Stimulated activated CD8-positive, alpha-beta memory T cell treated with anti-CD3 and anti-CD28 coated beads, Interleukin-7, amount 100 ng/mL, for 4 hours (primary cell): ENCODE measurements at places on chromosomes 5 and 9.

DNA sequence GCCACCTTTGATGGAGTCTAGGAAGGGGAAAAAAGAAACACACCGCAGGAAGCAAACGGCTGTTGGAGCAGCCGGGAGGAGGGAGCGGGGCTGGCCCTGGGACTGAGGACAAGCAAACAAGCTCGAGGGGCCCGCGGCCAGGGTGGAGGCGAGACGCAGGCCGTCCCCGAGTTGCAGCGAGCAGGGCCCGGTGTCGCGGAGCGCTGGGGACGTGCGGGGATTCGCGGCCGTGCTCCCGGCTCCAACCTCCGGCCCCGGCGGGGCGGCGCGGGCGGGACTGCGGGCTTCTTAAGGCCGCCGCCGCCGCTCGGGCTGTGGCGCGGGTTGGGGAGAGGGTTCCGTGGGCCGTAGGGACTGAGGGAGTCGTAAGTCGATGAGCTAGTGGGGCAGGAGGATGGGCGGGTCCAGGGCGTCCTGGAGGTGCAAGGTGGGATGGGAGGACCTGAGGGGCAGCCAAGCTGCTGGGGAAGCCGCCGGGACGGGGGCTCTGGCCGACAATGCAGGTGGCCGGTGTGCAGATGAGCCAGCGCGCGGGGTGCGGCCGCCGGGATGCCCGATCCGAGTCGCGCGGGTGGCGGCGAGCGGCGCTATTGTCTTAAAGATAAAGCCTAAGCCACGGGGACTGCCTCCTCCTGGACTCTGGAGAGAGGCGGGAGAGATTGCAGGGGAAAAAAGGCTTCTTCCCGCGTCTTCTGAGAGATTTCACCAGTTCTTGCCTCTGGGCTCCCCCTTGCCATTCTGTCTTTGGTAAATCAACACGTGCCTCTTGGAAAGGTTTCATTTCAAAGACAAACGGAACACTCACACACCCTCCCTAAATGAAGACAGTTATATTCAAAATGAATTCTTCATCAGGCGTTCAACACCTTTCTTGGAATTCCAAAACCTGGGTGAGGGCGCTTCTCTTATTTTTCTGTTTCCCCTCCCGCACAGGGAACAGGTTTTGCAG, 1.6 kb upstream of the HAPLN1 start:
- no peak for DNase-seq

- DNase-seq, result no peak
These were observed 594.6 kb upstream of the BRINP1 start for GRCh38 chr9:119963798-119964372.

DNA sequence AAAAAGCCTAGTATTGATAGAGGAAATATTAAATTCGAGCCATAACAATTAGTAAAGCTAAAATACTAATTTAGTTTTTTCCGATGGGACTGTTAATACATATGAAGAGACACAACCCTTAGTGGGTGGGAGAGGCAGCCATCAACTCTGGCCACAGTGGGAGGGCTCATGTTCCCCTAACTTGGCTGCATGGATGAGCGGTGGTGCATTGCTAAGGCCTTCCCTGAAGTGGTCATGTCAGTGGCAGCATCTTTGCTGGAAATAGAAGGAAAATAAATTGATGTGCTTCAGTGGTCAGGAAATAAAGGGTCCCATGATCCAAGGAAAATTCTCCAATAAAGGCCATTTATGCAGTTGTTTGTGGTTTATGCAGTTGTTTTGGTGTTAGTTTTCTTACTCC, 33.9 kb upstream of the F2RL2 start:
- DNase-seq, result no peak

- DNase-seq, result no peak
These were observed 256.9 kb downstream of the DMAC1 start for GRCh38 chr9:7542693-7543092.

DNA sequence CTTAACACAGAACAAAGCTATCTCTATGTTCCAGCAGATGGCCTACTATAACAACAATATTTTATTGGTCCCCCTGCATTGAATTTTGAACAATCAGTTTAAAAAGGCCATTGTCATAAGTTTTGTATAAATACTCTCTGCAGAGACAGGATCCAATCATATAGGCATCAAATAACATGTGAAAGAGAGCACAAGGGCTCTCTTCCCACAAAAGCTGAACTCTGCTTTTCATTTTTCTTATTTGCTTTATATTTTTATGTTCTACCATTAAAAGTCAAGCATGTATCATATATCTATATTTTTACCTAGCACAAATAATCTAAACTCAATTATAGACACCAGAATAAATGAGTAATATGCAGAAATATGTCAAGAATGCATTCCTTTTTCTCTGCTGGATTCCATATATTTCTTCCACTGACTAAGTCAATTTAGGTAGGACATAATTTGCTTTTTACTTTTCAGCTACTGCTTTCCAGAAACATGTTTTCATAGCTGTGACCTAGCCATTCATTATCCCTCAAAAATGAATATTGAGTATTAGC, 143.6 kb downstream of the CDH9 start:
- no peak for DNase-seq

- no peak for DNase-seq
These were observed 39.6 kb downstream of the SH3PXD2B start for GRCh38 chr5:172414531-172415361.

DNA sequence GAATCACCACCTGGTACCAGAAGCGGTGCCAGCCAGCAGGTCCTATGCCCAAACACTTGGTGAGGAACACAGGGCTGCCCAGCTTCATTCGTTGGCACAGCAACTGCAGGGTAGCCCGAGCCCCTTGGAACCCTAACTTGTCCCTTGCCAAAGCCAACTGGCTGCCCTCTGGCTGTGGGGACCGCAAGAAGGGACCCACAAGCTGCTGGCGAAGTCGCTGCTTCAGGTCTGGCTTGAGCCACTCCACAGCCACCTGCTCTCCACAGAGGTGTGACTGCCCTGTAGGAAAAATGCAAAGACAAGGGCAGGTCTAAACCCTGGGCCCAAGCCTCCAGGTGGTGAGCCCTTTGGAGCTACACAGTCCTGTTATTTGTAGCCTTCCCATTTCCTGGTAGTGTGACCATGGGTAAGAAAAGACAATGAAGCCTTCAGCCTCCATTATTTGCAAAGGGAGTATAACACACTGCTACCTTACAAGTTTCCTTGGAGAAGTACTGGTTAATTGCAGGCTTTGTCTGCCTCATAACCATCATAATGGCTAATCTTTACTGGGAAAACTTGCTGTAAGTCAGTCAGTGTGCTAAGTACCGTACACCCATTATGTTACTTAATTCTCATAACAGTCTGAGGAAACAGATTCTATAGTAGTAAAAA, 1.8 kb downstream of the DND1 start:
- no peak for DNase-seq
